Activated T-helper 1 cell treated with anti-CD3 and anti-CD28 coated beads, Interleukin-12 subunit alpha, Interleukin-12 subunit beta, Interleukin-2, Interleukin-4 antibody, amounts not matched to agents 30 ng/mL and 10 ng/mL and 1 ng/mL, durations not matched to agents 14 hours and 24 hours and 36 hours (primary cell): ENCODE measurements at places on chromosomes 4 and X. TPM values are rescaled to one million over a fixed set of nuclear protein-coding genes. Genes with fewer than 3 reads are reported as not detected.

The MAGED1 gene
- total RNA-seq = 32.7 and 34.8 TPM in 2 replicates

The GLUD2 gene
- total RNA-seq = 0.67 and 0.71 TPM in 2 replicates

The RTL9 gene
- total RNA-seq = not detected in 2 replicates

- peaks cover 24% of the 10 kb centered on the region for H3K36me3 ChIP-seq
- DNase-seq = no peak
- no peaks in the 10 kb centered on the region for H3K27me3 ChIP-seq
- peaks cover 92% of the 10 kb centered on the region for H3K4me1 ChIP-seq
Observed at GRCh38 chr4:108141213-108141950, 27.4 kb downstream of the LEF1 start.

DNA sequence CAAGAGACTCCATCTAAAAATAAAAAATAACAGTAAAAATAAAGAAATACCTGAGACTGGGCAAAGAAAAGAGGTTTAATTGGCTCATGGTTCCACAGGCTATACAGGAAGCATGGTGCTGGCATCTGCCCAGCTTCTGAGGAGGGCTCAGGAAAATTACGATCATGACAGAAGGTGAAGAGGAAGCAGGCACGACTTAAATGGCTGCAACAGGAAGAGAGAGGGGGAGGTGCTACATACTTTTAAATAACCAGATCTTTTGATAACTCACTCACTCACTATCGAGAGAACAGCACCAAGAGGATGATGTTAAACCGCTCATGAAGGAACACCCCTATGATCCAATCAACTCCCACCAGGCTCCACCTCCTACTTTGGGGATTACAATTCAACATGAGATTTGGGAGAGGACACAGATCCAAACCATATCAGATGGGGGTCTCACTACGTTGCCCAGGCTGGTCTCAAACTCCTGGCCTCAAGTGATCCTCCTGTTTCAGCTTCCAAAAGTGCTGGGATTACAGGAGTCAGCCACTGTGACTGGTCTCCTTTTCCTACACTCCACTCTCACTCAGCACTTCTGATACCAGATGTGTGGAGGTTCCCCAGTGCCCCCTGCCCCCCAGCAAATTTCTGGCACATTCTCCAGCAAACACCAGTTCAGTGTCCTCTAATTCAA, 11.9 kb upstream of the ZNF157 start:
- H3K4me3 ChIP-seq = peak overlapping the region; percentile 19
- H3K27ac ChIP-seq = peak overlapping the region; percentile 3
- H3K27me3 ChIP-seq = no peaks in the 10 kb centered on the region
- H3K36me3 ChIP-seq = no peaks in the 10 kb centered on the region

DNA sequence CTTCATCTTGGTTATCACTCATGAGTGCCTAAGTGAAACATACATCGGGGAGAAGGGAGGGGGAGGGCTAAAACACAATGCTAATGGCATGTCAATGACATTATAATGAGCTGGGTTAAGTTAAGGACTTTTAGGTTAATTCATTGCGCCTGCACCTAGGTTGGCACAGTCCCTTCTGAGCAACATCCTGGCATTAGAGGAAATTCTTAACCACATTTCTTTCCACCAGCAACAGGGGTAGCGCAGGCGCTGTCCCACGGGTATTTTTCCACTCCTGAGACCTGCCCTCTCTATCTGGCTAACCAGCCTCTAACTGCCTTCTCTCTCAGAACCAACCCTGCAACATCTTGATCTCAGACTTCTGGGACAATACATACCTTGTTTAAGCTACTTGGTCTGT, 39.0 kb upstream of the PROM1 start:
- no peak overlapping the region for H3K4me3 ChIP-seq
- H3K4me1 ChIP-seq = peaks cover 14% of the 10 kb centered on the region
- no peaks in the 10 kb centered on the region for H3K36me3 ChIP-seq
- H3K27ac ChIP-seq = no peak overlapping the region
